ENCODE measurements at places on chromosomes 5 and 9. TPM values are rescaled to one million over a fixed set of nuclear protein-coding genes. Genes with fewer than 3 reads are reported as not detected.

Gene PPP6C
- 15.6 TPM for total RNA-seq

Gene PAIP2
- total RNA-seq, result 47.8 TPM

Gene LHX3
- under 0.01 TPM for total RNA-seq

Gene IFNA1
- not detected for total RNA-seq

Gene DOCK2
- 3.1 TPM for total RNA-seq

Gene BHMT2
- total RNA-seq, result 6.4 TPM
